ENCODE measurements at places on chromosomes 12 and 14.

DNA sequence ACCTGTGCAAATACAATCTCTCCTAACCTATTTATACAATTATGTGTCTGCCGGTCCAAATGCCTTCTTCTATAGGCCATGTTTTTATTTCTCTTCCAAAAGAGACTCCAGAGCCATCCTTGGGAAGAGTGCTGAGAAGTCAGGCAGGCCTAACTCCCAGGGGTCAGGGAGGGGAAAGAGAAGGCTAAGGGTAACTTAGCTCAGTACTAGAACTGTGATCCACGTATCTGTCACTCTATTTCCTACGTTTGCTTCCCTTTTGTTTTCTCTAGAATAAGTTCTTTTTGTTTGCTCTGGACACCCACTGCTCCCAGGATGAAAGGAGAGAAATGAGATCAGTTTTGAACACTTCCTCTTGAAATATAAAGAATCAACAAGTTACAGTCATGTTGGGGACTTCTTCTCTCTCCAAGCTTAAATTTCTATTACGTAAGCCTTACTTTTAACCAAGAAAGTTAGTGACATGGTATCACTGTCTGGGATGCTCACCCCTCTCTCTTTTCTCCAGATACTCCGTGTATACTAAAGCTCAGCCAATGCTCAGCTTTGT lies 79.2 kb downstream of the DAD1 start:
- no peak for DNase-seq

- DNase-seq: no peak
Observed at GRCh38 chr12:12451098-12451497, 94.2 kb downstream of the BORCS5 start.

GRCh38 chr12:22215467-22216253 lies 118.8 kb downstream of the ST8SIA1 start:
- DNase-seq: no peak

DNA sequence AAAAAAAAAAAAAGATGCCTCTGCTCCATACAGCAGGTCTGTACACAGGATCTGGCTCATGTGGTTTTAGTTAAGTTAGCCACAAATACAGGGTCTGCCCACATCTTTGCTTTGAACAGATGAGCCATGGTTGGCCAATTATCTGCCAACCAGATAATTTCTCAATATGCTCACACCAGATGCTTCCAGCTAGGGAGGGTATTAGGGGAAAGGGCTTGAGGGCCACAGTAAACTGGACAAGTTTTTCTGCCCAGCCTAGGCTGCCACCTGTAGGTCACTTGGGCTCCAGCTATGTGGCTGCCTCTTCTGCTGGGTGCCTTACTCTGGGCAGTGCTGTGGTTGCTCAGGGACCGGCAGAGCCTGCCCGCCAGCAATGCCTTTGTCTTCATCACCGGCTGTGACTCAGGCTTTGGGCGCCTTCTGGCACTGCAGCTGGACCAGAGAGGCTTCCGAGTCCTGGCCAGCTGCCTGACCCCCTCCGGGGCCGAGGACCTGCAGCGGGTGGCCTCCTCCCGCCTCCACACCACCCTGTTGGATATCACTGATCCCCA lies 776 bp downstream of the RDH5 start:
- no peak for DNase-seq

GRCh38 chr12:131882804-131883520 lies 11.5 kb upstream of the ULK1 start:
- DNase-seq: no peak

DNA sequence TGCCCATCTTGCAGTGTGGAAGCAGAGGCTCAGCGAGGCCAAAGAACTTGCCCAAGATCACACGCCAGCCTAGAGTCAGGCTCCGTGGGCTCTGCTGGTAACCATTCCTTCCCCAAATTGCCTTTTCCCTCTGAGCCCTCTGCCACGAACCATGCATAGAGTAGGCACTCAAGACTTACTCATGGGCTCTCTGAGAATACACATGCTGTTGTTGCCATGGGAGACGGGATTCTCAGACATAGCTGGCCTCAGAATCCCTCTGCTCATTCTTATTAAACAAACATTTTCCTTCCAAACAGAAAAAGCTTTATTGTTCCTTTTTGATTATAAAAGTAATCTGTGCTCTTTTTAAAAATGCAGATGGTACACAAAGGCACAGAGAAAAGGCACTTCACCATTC lies 52.5 kb upstream of the WSCD2 start:
- no peak for DNase-seq

DNA sequence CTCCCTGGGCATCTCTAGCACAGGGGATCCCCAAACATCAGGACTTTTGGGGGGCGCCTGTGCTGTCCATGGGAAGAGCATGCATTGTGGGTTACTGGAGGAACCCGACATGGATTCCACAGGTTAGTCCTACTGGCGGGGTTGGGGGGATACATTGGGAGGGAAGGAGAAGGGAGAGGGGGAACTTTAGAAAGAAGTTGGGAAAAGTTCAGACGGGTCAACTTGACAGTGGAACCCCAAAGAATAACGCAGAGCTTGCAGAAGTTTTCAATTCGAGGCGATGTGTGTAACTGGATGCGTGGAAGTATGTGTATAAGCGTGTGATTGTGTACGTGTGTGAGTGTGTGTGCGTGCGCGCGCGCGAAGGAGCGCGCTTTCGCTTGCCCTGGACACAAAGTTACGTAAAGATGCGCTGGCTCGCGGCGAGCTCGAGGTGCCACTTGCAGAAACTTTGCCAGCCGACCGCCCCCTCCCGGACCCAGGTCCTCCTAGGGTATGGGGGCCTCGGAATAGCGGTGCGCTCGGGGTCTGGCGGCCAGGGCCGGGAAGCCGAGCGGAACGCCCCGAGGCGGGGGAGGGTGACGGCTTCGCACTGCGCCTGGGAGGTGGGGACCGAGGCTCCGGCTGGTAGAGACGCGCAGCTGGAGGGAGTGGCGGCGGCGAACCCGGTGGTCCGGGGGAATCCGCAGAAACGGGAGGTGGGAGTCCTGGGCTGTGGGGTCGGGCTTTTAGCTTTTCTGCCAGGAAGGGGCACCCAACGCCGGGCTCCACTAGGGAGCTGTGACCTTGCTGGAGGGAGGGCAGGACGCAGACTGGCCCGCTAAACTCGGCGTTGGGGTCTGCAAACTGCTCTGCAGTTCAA lies 669 bp downstream of the RFX4 start:
- no peak for DNase-seq

- no peak for DNase-seq
Observed at GRCh38 chr12:114685869-114686268, 1.9 kb upstream of the TBX3 start.

DNA sequence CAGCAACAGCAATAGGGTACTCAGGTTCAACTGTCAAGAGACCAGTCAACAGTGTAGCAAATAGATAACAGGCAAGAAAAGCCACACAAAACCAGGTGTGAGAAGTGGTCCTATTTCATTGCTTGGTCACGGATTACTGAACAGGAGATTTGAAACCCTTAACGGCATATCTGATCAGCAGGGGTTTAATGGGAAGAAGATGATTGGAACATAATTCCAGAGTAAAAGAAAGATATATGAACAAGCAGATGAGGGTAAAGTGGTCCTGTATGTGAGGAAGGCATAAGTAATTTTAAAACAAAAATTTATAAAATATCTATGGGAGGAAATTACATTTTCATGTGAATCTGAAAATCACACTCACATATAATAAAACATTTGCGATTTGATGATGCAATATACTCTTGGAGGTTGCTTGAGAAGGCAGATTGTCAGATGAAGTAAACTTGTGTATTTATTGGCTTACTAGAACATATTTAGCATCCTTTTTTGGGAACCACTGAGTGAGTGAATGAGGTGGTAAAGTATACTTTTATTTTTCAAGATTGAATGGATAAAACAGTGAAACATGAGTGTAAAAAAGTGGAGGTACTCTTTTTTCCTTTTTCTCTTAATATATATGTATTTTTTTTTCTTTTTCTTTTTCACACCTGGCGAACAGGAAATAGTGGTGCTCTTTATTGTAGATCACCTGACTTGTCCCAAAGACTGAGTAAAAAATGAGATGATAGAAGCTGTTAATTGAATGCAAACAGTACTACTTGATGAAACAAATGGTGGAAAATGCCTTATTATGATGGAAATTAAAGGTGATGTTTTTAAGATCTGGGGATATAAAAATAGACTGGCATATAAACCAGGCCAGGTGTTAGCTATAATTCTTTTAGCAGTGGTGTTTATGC lies 21.6 kb upstream of the SDR39U1 start:
- no peak for DNase-seq

DNA sequence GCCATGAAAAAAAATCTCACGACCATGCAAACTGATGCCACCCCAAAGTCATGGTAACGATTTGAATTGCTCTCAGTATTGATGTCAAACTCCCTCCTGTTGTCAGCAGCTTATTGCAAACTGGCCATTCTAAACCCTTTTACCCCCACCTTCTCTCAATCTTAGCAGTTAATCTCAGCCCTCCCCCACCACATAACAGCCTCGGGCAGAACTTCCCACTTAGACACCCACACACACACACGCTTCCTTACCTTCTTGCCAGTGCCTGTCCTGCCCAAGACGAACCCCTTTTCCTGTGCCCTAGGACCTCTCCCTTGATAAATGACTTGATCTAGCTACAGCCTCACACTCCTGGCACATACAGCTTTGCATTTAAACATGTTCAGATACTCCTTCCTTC lies 56.6 kb downstream of the GPATCH2L start:
- no peak for DNase-seq

DNA sequence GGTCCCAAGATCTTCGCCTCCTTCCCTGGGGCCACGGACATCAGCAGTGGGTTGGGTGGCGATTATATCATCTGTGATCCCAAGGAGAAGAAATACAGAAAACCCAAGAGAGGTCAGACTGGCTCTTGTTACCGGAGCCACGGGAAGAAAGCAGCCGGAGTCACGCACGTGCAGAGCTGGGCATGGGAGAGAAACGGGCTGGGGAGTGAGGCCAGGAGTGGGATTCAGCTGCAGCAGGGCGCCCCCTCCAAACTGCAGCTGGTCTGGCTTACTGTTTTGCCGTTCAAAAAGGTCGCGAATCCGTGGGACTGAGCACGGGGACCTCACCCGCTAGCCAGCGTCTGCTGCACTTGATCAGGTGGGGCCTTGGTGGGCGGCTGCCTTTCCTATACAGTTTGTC lies 206.6 kb upstream of the PRMT8 start:
- DNase-seq: no peak

DNA sequence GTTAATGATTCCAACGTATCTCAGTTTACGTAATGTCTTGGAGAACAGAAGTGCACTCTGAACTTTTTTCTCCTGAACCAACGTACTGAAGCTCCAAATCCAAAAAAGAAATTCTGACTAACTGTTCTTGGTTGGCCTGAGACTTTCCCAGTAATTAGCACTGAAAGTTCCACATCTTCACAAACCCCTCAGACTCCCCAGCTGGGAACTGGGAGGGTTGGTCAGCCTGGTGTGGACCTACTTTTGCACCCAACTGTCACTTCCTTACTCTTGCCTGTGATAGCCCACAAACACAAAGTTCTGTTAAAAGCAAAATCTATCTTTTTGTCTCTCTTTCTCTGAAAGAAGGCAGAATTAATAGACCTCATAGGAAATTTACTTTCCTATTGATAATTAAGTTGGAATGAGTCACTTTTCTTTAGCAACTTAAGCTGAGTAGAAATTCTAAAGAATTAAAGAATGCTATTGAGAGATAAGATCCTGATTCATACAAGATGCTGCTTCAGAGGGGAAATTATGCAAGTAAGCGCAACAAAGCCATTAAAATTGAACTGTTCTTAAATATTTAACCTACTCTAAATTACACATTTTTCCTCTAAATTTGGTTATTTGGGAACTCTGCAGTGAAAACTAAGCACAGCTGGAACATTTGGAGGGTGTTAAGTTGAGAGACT lies 155.0 kb downstream of the EPS8 start:
- DNase-seq: no peak

DNA sequence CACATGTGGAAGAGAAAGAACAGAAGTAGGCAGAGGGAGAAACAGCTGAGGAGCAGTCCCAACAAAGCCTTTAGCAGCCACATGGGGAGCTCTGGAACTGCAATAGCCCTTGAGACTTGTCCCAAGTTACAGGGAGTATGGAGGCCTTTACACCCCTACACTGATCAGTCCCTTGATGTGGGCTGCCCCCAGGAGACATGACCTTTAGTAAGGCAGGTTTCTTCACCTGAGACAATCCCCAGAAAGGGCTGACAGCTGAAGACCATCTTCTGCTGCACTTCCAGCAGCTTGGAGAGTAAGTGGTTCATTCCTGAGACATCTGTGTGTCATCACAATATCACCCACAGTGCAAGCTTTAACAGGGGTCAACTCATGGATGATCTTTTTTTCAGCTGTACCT lies 8.6 kb upstream of the SNAPC1 start:
- no peak for DNase-seq

- no peak for DNase-seq
Observed at GRCh38 chr12:50515587-50515986, 10.8 kb downstream of the DIP2B start.

- no peak for DNase-seq
Observed at GRCh38 chr12:85781766-85782165, 54.4 kb downstream of the RASSF9 start.

- no peak for DNase-seq
Observed at GRCh38 chr14:69876848-69877306, 2.3 kb upstream of the SMOC1 start.

DNA sequence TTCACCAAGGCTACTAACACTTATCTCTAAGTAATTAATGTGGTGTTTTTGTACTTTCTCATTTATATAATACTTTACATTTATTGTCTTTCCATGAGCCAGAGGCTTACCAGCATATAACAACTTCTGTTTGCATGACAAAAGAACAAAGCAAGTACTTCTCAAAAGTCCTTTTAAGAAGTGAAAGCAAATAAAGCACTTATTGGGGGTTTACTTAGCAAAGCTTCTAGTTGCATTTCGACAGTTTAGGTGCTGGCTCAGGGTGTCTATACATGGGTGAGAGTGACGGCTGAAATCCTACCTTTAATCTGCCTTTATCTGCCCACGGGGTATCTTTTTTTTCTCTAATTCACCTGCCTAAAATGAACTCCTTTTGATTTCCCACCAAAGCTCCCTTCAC lies 21.0 kb upstream of the DCN start:
- no peak for DNase-seq

DNA sequence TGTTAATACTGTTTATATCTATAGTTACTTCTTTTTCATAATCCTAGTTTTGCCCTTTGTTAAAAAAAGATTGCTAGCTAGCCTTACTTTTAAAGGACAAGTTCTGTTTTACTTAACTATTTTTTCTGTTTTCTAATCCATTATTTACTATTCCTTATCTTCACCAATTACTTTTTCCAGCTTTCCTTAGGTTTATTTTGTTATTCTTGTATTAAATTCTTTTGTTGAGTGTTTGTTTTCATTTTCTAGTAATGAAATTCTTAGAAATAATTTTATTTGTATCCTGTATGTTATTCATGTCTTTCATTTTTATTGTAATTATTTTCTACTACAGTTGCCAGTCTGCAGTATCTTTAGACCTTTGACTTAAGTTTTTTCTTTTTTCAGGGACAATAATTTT lies 45.7 kb upstream of the GXYLT1 start:
- DNase-seq: no peak

- no peak for DNase-seq
Observed at GRCh38 chr12:91133871-91134270, 22.6 kb upstream of the LUM start.
